ENCODE measurements at places on chromosomes 1 and 21.

- no peak for DNase-seq
These were observed 985 bp downstream of the SYT6 start for GRCh38 chr1:114152508-114153260.

- DNase-seq = peak; percentile 8
These were observed 1.1 kb downstream of the BCAR3 start for GRCh38 chr1:93680420-93681100.

DNA sequence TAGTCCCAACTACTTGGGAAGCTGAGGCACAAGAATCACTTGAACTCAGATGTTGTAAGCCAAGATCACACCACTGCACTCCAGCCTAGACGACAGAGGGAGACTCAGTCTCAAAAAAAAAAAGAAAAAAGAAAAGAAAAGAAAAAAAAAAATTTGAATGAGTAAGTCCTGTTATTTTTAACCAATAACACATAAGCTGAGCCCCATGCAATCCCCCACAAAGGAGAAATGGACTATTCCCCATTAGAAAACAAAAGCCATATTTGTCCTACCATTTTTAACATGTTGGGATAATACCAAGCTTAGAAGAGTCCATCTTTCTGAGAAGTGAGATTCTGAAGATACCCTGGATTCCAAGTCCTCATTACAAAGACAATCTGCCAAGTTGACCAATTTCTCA lies 32.4 kb downstream of the LTN1 start:
- no peak for DNase-seq

DNA sequence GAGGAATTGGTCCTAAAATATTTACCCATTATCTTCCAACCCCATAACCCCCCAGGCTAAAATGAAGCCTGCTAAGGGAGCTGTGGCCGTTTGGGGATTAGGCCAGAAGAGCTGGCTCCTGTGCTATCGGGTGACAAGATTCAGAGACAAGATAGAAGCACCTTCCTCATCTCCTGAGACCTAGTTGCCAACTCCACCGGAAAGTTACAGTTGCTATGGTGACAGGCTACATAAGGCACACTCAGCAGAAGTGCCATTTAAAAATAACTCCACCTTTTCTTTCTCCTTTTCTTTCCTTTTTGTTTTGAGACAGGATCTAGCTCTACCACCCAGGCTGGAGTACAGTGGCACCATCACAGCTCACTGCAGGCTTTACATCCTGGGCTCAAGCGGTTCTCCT lies 43.6 kb upstream of the ROR1 start:
- no peak for DNase-seq

DNA sequence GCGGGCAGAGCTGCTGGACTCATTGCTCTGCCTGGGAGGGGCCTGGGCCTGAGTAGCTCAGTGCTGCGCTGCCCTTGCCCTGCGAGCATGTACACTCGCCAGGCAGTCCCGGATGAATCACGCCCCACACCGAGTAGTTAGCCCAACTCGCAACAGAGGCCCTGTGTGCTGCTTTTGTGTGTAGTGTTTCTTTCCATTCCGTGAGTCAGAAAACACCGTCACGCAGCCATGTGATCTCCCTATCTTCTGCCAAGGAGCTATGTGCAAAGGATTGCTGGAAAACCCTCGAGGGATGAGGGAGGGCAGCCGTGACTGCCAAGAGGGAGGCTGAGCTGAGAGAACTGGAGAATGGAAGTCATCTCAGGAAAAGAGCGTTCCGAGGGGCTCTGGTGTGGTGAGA lies 37.3 kb downstream of the NENF start:
- DNase-seq = no peak

GRCh38 chr1:54425152-54425584 lies 19.0 kb upstream of the SSBP3 start:
- no peak for DNase-seq

GRCh38 chr1:223770621-223771315 lies 58.4 kb downstream of the CAPN2 start:
- no peak for DNase-seq

GRCh38 chr1:231040800-231041718 lies 1.0 kb upstream of the FAM89A start:
- no peak for DNase-seq

- no peak for DNase-seq
These were observed 22.6 kb downstream of the PHACTR4 start for GRCh38 chr1:28392027-28392652.

GRCh38 chr1:10852018-10852417 lies 55.6 kb upstream of the CASZ1 start:
- no peak for DNase-seq

DNA sequence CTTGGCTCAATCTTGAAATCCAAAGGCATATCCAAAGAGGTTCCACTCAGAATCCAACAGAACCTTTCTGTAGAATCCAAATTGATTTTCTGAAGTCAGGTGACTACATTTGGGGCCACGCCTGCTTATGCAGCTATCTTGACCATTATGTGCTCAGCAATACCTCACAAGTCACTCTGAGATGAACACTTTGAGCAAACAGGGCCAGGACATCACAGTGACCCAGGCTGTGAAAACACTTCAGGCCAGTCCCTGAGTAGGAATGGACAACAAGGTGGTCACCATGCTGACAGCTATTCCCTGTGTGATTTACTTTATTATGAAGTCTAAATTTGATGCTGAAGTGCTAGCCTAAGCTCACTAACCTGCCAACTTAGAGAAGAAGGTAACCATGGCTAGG lies at the start of gene AKNAD1:
TSS of gene AKNAD1 (minus strand) at position 101 of the 400 bp plus-strand sequence. CDS start 4,430 bp downstream, outside the sequence.
- no peak for DNase-seq

GRCh38 chr1:171868217-171868803 lies 27.0 kb downstream of the DNM3 start:
- DNase-seq = no peak

DNA sequence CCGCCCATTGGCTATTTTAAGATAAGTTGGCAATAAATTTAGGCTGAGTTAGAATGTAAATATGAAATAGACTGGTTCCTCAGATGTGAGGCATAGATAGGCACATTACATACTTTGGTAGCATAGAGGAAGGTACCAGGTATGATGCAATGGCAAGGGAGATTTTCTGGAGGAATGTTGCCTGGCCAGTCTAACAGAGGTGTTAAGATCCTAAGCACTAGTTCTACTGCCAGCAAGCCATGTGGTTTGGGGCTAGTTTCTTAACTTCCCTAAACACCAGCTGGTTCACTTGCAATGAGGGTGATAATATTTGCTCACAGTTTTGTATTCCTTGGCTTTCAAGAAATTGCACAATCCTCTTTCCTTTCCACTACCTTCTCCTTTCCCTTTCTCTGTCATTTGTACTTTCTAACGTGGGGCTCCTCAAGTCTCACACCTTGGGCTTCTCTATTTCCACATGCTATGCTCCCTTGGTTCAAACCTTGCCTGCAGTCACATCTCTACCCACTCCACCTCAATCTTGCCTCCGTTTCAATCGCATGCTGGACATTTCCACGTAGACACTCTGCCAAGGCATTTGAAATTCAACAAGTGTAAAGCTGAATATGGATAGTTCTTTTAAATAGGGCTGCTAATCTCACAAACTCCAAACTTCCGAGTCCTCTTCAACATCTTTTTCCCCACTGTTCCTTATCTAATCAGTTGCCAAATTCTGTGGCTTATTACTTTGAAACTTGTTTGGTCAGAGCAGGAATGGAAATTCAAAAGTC lies 4.7 kb upstream of the CD55 start:
- no peak for DNase-seq

- DNase-seq = no peak
These were observed 35.4 kb downstream of the PLPP3 start for GRCh38 chr1:56543783-56544612.

- DNase-seq = no peak
These were observed 56.8 kb downstream of the COL6A1 start for GRCh38 chr21:46038341-46038829.

- DNase-seq = no peak
These were observed 16.7 kb downstream of the TMEM63A start for GRCh38 chr1:225865514-225865913.

DNA sequence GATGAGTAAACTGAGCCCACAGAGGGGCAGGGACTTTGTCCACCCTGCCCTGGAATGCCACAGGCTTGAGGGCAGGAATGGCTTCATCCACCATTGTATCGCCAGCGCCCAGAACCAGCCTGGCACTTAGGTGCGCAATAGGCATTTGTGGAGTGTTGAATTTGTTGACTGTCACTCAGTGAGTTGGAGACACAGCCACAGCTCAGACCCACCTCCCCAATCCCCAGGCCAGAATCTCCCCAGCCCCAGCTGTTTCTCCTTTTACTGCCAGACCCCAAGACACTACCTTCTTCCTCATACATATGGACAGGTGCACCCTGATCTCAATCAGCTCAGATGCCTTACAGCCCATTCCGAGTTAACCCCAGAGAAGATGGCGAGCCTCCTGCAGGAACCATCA lies 674.5 kb downstream of the MATN1 start:
- no peak for DNase-seq

DNA sequence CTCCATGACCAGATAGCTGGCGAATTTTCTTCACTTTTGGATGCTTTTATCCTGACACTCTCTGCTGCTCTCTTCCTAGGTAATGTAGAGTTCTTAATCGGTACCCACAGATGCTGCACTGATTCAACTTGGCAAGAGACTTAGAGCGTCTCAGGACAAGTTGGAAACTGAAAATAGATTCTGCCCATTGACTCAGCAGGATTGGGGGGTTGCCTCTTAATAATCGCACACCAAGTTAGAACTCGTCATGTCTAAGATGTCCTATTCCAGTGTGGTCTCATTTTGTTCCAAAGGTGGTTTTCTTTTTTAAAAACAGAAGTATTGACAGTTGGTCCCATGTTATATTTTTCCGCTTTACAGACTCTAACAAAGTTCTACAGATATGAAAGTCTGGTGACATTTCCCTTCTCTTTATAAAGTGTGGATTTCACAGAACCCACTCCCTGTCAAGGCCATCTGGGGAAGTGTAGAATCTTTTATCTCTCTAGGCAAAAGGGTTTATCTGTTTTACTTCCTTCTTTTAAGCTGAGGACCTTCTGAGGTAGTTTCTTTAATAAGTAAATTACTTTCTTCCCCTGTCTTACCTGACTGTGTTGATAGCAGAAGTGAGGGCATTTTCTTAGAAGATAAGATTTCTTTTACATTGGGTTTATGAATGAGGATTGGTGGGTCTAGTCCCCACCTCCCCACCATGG lies 12.1 kb upstream of the DIPK1A start:
- DNase-seq = no peak

GRCh38 chr1:87329051-87329525 lies 408 bp downstream of the LMO4 start:
- peak; percentile 36 for DNase-seq

GRCh38 chr1:150212070-150212469 lies 23.8 kb downstream of the ANP32E start:
- no peak for DNase-seq

DNA sequence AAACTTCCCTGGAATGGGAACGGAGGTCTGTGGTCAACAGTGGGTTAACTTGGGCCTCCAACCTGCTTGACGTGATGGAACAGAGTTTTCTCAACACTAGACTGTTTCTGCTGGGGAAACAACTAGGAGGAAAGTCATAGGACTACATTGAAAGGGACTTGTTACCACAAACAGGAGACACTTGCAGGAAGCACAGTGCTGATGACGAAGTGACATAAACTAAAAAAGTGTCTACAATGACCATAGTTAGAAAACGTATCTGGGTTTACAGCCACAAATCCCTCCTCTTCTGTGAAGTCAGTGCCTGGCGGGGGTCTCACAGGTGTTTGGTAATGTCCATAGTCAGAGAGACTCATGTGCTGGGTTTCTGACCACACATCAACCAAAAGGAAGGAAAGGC lies 86.3 kb downstream of the FCRL5 start:
- no peak for DNase-seq

- DNase-seq = no peak
These were observed 35.8 kb upstream of the OLFM3 start for GRCh38 chr1:102032534-102032933.

DNA sequence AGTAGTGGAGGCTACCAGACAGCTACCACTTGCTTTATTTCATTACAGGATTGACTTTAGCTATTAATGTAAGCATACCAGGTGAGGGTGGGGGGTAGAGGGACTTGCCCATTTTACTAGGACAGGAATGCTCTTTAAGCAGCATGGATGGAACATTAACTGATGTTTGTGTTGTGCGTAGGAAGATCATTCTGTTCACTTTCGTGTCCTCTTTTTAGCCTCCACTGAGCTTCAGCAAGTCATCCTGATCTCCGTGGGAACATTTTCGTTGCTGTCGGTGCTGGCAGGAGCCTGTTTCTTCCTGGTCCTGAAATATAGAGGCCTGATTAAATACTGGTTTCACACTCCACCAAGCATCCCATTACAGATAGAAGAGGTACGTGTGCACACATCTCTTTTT lies 29.3 kb downstream of the IFNGR2 start:
- DNase-seq = no peak

- no peak for DNase-seq
These were observed 114.0 kb downstream of the DTL start for GRCh38 chr1:212149566-212149965.

GRCh38 chr1:183091181-183091580 lies 68.0 kb downstream of the LAMC1 start:
- DNase-seq = no peak

- no peak for DNase-seq
These were observed 10.2 kb upstream of the CHIT1 start for GRCh38 chr1:203239526-203240305.

DNA sequence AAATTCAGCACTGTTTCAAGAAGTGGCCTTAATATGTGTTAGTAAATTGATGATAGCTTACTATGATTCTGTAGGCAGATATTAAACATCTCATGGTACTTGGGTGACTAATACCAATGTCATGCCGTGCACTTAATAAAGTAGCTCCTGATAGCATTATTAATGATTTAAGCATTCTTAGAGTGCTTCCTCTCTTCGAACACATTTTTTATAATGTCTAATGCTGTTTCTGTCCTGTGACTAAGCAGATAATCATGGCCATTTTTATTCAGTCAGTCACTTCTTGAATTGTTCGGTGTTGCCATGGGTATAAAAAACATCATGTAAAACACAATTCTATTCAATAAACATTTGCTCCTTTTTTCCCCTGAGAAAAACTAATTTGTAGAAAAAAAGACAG lies 804.6 kb upstream of the ADGRL4 start:
- DNase-seq = no peak

GRCh38 chr1:170063109-170063826 lies 11.2 kb downstream of the KIFAP3 start:
- no peak for DNase-seq

DNA sequence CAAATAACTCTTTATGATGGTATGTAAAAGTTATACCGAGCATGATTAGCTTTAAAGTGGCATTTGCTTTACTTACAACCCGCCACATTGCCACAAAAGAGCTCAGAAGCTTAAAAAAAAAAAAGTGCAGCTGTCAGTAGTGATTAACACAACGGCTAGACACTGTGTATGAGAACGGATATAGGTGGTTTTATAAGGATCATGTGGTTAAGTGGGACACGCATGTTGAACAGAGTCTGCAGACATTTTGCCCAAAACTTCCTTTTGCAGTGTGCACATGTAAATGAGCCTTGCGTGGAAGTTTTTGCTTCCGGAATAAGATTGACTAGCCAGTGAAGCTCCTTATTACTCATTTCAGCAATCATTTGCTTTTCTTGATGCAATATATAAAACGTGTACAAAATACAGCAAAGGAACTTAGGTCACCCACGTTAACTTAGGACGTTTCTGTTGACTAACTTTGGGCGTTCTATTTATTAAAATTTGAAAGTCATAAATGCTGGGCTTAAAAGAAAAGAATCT lies 58.7 kb upstream of the RGS1 start:
- peak; percentile 67 for DNase-seq
